Stimulated activated CD4-positive, alpha-beta T cell treated with anti-CD3 and anti-CD28 coated beads, Interleukin-1b, Interleukin-23, amount 100 ng/mL, for 1 hour (primary cell): ENCODE measurements at places on chromosomes 12 and 14.
A peak's percentile ranks its signal among the peaks of the same experiment; 100 is the strongest.

DNA sequence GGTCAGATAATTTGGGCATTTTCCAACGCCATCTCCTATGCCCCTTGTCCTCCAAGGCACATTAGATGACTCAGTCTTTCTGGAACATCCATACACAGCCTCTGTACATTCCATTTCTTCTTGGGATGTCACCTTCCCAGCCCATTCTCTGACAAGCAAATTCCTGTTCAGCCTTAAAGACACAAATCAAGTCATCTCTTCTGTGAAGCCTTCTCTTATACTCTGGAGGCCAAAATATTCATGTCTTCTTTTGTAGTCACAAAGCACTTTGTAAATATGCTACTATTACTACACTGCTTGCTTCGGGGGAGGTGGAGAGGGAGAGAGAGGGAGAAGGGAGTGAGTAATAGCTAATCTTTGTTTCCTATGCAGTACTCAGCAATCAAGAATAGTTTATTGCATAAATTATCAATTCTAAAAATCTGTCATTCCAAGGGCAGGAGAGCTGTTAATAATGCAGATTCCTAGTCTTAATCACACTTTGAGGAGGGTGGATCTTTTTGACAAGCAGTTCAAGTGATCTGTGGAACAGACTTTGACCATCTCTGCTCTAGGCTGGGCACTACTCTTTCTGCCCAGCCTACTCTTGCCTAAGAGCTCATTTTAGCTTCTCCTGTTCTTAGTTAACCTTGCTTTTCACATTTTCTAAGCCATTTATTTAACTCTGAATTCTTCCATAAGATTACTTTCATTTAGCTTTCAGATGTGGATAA, 27.9 kb downstream of the KCNMB4 start:
- DNase-seq = no peak

DNA sequence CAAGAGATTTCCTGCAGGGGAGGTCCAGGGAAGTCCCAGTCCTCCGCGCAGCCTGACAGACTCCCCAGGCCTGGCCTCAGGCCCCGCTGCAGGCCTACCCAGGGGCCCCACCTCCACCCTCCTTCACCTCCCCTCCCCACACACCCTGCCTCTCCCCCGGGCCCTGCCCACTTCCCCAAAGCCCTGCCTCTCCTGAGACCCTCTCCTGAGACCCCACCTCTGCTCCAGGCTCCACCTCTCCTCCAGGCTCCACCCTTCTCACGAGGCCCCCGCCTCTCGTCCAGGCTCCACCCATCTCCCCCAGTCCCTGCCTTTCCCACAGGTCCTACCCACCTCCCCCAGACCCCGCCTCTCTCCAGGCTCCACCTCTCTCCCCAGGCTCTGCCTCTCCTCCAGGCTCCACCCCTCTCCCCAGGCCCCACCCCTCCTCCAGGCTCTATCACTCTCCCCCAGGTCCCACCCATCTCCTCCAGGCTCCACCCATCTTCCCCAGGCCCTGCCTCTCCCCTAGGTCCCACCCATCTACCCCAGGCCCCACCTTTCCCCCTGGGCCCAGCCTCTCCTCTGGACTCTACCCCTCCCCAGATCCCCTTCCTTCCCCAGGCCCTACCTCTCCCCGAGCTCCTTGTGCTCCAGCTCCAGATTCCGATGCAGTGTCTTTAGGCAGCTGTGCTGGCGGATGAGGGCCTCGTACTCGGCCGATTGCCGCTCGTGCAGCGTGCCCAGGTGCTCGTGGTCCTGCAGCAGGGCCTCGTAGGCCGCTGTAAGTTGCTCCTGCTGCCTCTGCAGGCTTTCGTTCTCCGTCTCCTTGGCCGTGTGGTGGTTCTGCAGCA, 58.8 kb upstream of the GPR68 start:
- peak; percentile 33 for DNase-seq

- DNase-seq = no peak
Observed at GRCh38 chr12:38424436-38424835, 107.9 kb downstream of the ALG10B start.

DNA sequence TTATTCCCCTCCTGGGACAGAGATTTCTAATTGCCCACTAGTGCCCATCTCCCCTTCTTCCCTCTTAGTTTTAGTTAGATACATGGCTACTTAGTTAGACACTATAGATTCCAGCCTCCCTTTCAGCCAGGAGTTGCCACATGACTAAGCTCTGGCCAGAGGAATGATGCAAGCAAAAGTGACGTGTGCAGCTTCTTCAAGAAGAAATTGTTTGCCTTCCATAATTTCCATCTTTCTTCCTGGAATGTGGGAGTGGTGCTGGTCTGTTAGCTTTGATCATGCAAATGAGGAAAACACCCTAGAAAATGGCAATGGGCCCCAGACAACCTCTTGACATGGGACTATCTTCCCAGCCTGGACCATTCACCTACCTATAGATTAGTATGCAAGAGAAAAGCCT, 21.4 kb downstream of the CCDC177 start:
- DNase-seq = no peak

- DNase-seq = no peak
Observed at GRCh38 chr12:42605685-42606084, 16.1 kb upstream of the PRICKLE1 start.

- DNase-seq = no peak
Observed at GRCh38 chr14:69719501-69719951, 47.4 kb upstream of the SRSF5 start.

DNA sequence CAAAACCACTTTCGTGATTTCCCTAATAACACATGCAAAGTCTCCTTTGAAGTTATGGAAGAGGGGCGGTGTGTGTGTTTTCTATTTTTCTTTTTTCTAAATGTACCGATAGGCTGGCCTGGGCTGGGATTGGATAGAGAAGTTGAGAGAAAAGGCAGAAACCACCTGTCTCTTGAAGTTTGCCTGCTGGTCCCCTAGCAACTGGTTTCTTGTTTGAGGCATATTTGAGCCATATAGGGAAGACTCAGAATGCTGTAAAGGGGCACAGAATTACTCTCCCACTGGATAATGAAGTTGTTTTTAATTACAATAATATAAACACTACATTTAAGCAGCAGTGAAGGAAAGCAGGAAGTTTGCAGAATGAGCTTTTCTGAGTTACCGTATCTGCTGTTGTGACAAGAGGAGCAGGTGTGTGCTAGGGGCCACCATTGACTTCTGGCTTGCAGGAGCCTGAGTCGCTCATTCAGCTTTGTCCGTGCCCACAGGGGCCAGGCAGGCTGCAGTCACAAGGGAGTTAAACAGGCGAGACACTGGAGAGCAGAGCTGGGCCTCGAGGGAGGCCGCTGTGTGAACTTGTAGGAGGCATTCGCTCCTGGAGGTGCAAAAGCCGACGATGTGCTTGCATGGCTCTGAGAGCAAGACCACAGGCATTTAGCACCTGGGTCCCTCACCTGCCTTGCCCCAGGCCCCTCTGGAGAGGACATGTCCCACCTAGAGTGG, 173.8 kb upstream of the RGS6 start:
- DNase-seq = no peak

- DNase-seq = no peak
Observed at GRCh38 chr12:6953442-6954315, 2.5 kb downstream of the PTPN6 start.

GRCh38 chr12:5047729-5048128, 4.0 kb downstream of the KCNA5 start:
- no peak for DNase-seq

- DNase-seq = no peak
Observed at GRCh38 chr12:118544569-118544968, 168.2 kb downstream of the SUDS3 start.

- no peak for DNase-seq
Observed at GRCh38 chr12:89674326-89674942, 34.2 kb downstream of the ATP2B1 start.

- no peak for DNase-seq
Observed at GRCh38 chr12:27653661-27654060, 42.6 kb upstream of the REP15 start.

DNA sequence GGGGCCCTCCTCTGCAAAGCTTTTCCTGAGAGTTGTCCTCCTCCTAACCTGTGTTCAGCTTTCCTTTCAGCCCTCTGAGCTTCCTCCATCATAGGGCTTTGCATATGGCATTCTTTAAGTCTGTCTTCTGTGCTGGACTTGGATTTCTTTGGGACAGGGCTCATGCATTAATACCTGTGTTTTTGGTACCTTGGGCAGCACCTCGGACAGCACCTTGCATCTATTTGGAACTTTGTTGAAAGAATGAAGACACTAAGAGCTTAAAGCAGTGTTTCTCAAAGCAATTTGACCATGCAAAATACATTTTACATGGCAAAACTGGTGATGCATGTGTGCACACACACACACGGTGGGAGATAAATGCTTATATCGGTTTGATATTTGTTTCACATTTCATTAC, 115.0 kb upstream of the SRRM4 start:
- DNase-seq = no peak

DNA sequence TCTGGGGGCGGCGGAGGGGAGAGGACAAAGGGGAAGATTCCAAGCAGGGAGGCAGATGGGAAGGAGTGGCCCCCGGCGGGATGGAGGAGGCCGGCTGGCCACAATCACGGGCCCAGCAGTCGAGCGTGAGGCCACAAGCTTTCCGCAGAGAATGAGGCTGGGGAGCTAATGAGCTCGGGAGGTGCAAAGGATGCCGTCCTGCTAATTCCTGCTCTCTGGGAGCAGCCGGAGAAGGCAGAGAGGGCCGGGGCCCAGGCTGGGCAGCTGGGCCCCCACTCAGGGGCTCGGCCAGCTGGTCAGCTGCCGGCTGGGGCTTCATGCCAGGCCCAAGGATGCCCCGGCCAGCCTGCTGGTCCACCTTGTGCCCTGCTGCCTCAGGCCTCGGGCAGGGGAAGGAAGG, 98.1 kb upstream of the LHX5 start:
- no peak for DNase-seq

DNA sequence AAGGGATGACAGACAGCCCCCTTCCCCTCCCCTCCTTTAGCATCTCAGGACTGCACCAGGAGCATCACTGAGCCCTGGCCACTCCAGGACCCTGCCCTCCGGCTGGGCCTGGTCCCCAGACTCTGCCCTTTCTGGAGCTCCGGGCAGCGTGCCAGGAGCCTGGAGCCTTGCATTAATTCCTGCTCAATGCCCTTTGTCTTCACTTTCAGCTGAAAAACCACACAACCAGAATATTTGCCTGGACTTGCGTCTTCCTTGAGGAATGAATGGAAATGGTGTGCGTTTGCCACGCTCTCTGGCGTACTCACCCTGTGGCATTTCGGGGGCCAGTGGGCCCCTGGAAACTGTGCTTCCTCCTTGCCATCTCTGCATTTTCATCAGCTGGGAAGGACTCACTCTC, 8.5 kb upstream of the RFLNA start:
- no peak for DNase-seq

- DNase-seq = no peak
Observed at GRCh38 chr14:83826838-83827237, 1703.1 kb upstream of the FLRT2 start.

DNA sequence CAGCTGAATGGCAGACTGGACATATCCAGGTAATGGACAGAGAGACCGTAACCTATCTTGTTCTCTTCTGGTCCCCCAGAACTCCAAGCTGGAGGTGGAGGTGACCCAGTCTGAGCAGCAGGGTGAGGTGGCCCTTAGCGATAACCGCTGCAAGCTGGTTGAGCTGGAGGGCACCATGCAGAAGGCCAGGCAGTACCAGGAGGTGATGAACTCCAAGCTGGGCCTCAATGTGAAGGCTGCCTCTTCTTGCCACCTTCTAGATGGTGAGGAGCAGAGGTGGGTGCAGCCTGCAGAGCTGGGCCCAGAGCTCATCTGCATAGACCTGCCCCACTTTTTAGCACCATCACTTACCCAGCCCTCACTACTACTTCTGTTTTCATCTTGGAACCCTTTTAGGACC, 7.2 kb upstream of the KRT86 start:
- no peak for DNase-seq

GRCh38 chr12:114013575-114014345, 47.6 kb upstream of the RBM19 start:
- no peak for DNase-seq

GRCh38 chr12:70982286-70982685, 61.7 kb upstream of the PTPRR start:
- no peak for DNase-seq
